ENCODE measurements at places on chromosomes 7 and 10. TPM values are rescaled to one million over a fixed set of nuclear protein-coding genes. Genes with fewer than 3 reads are reported as not detected.

DNA sequence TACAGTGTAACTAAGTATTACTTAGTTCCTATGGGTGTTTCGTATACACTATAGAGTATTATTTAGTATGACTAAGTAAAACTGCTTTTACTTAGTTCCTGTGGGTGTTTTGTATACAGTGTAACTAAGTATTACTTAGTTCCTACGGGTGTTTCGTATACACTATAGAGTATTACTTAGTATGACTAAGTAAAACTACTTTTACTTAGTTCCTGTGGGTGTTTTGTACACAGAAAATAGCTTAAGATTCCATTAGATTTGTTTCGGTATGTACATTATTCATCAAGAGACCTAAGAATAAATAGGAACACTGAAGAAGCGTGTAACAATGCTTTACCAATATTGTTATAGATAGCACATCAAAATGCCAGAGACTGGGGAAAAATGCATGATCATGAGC lies 25.0 kb downstream of the IGF2BP3 start:
- H3K27me3 ChIP-seq, result no peaks in the 10 kb centered on the region
- no peaks in the 10 kb centered on the region for H3K4me1 ChIP-seq
- DNase-seq, result no peak
- no peak overlapping the region for H3K27ac ChIP-seq
- no peaks in the 10 kb centered on the region for H3K36me3 ChIP-seq

DNA sequence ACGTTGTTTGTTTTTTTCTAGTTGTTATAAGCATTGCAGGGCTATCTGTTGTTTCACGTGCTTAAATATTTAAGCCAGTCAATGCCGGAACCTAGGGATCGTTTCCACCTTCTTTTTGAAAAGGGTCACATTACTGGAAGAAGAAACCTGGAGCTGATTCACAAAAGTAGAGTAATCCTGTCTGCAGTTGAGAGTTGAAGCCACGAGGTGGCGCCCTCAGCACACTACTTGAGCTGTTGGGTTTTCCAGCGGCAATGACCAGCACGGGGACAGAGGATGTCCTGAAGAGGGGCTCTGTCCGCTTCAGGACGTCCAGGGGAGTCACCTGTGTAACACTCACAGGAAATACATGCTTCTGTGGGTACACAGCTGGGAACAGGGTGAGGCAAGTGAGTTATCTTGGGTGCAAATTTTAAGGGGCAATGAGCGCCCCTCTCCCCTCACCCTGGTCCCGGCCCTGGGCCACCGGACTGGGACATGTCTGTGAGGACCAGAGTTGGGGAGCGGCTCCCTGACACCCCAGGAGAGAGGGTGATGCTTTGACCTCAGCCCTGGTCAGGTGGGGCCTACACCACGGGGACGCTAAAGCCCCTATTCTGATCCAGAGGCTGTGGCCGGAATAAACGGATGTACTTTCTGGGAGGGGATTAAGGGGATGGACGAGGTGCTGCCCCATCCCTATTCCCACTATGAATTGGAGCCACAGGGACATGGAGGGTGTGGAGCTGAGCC lies 26.3 kb upstream of the WDFY4 start:
- H3K36me3 ChIP-seq, result no peaks in the 10 kb centered on the region
- peak; percentile 88 for DNase-seq
- no peak overlapping the region for H3K27ac ChIP-seq
- no peak overlapping the region for H3K4me3 ChIP-seq

Gene ADAMTS14
- total RNA-seq, result 7.3 TPM

GRCh38 chr10:130224228-130224627 lies 88.0 kb downstream of the GLRX3 start:
- no peak overlapping the region for H3K4me3 ChIP-seq
- no peak overlapping the region for H3K27ac ChIP-seq
- H3K4me1 ChIP-seq, result no peaks in the 10 kb centered on the region
- no peaks in the 10 kb centered on the region for H3K27me3 ChIP-seq
